ENCODE measurements at places on chromosomes 13 and 19.
A peak's percentile ranks its signal among the peaks of the same experiment; 100 is the strongest.

DNA sequence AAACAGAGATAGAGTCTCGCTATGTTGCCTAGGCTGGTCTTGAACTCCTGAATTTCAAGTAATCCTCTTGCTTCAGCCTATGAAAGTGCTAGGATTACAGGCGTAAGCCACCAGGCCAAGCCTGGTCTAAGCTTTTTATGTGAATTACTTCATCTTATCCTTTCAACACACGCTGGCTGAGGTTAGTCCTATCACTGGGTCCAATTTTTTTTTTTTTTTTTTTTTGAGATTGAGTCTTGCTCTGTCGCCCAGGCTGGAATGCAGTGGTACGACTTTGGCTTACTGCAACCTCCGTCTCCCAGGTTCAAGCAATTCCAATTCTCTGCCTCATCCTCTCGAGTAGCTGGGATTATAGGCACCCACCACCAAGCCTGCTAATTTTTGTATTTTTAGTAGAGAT lies 10.4 kb downstream of the MYO1F start:
- no peak for DNase-seq

GRCh38 chr13:113939129-113939943 lies 34.5 kb downstream of the C13orf46 start:
- DNase-seq = peak; percentile 71

GRCh38 chr19:48530066-48530720 lies 18.6 kb upstream of the LMTK3 start:
- DNase-seq = no peak

DNA sequence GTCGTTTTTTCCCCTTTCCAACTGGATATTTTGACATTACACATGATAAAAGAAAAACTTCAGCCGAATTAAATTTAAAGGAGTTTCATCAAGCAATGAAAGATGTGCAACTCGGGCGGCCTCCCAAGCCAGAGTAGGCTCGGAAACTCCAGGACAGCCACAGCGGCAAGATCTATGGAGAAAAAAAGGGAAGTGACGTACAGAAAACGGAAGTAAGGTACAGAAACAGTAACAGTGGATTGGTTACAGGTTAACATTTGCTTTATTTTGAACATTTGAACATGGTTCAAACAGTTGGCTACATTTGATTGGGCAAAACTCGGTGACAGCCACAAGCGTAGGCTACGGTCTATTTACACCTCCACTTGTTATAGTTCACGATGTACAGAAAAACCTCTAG lies 30.5 kb upstream of the FAM124A start:
- DNase-seq = no peak

DNA sequence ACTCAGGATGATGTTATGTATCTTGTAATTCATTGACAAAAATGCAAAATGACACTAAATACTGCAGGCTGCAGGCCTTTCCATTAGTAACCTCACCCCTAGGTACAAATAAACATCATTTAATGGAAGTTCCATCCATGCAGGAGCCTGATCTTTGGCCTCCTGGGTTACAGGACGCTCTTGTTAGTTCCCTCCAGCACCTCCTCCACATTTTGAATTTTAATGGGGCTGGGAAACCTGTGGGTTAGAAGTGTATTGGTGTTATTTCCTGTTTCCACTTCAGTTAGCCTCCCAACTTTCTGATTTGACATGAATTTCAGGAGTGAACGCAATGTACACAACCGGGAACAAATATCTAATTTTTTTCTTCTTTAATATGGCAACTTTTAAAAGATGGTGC lies 237.1 kb upstream of the ARGLU1 start:
- DNase-seq = no peak

GRCh38 chr13:112842931-112843391 lies 126.1 kb upstream of the MCF2L start:
- peak; percentile 56 for DNase-seq

DNA sequence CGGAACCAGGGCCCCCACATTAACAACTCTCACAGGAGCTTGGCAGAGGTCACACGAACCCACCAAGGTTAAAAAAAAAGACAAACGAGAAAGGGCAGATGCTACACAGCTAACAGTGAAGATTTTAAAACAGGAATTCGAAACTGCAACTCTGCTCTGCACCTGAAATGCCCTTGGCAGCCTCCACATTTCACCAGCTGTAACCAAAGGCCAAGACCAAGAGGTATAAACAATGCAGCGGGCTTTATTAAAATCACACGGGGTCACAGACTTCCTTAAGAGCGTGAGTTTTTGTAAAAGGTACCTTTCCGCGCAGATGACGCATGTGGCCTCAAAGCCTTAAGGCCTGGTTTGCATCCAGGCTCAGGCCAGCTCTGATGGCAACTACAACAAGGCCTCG lies 88.2 kb downstream of the STK24 start:
- DNase-seq = no peak

DNA sequence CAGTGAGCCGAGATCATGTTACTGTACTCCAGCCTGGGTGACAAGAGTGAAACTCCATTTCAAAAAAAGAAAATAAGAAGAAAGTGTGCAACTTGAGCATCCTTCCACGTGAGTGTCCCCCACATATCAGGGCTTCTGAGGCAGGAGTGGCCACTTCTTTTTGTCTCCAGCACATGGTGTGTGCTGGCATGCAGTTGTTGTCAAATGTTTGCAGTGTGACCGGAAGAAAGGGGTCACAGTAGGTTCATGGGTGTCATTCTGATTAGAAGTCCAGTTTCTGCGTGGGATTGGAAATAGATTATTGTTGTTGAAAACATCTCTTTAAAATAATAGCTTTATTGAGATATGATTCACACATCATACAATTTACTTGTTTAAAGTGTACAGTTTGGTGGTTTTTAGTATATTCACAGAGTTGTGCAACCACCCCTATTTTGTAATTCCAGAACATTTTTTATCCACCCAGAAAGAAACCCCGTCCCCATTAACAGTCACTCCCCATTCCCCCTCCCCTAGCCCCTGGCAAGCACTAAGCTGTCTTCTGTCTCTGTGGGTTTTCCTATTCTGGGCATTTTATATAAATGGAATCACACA lies 2.2 kb downstream of the CRTC1 start:
- DNase-seq = no peak

DNA sequence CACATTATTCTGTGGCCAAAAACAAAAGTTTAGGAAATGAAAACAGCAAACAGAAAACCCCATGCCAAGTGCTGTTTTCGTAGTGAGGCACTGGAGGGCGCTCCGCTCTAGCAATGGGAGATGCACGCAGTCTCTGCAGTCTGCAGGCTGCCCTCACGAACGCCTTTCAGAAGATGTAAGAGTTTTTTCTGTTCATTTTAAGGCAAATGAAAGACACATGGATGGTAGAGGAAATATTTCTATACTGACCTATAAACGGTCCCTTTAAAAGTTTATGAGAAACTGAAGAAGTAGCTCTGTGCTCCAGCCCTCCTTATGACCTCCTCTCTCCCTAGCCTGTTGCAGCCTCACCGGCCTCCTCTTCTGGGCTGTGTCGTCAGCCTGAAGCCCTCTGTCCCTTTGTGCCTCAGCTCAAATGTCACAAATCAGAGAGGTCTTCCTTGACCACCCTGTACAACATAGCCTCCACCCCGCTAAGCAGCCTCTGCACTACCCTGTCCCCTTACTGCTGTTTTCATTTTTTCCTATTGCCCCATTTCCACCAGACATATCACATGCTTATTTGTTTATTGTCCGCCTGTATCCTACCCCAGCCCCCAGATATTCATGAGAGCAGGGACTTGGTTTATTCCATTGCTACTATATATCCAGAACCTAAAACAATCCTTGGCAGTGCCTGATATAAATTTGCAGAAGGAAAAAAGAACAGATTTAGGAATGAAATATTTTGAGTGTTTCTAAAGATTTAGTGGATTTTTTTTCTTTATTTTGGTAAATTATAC lies 116.4 kb downstream of the TM9SF2 start:
- DNase-seq = no peak

DNA sequence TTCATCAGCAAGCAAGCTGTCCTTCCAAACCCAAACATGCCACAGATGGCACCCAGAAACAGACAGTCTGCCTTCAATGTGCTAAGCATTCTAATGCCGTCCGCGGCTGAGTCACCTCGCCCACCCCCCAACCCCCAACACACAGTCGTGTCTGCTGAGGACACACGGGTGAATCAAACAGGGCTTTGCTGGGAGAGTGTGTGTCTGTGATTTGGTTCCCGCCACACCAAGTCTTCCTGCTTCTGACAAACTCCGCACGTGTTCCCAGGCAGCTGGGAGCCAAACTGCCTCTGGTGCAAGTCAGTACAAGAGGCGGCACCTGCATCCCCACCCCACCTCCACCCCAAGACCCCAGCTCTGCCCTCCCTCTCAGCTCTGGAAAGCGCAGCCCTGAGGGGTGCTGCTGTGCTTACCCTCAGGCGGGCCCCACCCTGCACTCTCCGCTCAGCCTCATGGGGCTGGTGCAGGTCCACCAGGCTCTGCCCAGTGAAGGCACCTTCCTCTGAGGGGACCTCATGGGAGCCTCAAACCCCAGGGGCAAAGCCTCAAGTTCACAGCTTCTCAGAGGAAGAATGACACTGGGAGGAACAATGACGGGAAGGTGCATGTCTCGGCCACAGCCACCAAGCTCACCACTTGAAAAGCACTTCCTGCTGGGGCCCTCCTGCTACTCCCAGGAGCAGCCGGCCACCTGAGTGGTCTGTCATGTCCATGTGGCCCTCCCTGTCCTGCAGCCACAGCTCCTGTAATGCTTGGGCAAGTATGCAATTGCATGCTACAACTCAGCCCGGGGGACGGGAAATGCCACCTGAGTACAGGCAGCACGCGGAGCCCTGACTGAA lies 15.0 kb upstream of the SLC35E1 start:
- no peak for DNase-seq

GRCh38 chr13:108326309-108326708 lies 56.8 kb downstream of the TNFSF13B start:
- DNase-seq = no peak

- no peak for DNase-seq
These were observed 79.2 kb downstream of the SLAIN1 start for GRCh38 chr13:77776704-77777103.

DNA sequence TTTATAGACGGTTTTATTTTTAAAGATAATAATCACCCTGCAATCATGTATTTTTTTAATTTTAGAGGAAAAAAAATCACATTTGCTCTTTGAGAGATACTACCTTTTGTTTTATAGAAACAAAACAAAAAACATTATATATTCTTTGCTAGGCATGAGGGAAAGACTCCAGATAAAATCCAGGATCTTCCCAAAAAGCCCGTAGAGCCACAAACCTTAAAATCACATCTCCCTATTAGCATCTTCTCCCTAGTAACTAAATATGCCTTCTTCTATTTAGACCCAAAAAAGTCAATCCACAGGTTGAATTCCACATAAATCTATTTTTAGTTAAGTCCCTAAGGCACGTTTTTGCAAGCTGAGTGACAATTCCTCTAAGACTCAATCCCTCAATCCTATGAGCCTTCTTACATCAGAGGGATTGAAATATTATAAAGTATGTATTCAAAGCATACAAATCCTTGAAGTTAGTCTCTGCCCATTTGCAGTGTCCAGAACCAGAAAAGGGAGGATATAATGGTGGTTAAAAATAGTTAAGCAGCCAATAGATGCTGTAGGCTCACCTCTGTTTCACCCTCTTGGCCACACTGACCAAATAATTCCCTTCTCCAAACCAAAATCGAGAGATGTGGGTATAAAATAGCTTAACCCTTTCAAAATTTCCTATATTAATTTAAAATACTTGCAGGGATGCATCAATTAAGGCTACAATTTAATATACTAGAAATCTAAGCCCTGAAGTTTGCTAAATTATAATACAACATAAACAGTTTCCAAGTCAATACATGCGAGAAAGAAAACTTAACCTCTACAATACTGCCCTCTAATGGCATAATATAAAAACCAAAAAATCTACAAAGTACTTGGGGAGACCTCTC lies 64.0 kb downstream of the SERP2 start:
- DNase-seq = no peak

GRCh38 chr19:584240-585001 lies 5.3 kb upstream of the HCN2 start:
- DNase-seq = no peak

DNA sequence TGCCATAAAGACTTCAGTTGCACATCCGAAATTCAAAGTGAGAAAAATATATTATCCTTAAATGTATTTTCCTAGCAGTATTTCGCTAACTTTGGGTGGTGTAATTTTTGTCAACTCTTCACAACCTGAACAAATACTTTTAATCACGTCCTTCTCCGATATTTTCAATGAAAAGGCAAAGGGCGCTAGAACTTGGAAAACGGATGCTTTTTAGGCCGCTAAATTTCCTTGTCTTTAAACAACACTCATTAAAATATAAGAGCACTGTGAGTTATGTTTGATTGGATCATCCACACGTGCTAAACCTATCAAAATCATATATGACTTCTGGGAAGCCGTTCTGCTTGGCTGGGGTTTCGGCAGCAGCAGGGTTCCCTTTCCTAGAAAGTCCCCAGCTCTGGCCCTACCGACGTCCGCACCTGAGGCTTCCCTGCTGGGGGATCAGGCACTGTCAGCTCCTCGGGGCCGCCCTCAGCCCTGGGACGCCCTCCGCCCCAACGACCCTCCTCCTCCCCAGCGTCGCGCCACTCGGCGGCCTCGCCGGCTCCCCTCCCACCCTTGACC lies 462 bp upstream of the MPHOSPH8 start:
- DNase-seq = no peak

GRCh38 chr19:44707794-44708193 lies 8.8 kb downstream of the CEACAM16 start:
- DNase-seq = no peak

- DNase-seq = no peak
These were observed 105.5 kb downstream of the SHISA2 start for GRCh38 chr13:25946321-25946720.

GRCh38 chr13:33271759-33272158 lies 13.8 kb downstream of the STARD13 start:
- no peak for DNase-seq

DNA sequence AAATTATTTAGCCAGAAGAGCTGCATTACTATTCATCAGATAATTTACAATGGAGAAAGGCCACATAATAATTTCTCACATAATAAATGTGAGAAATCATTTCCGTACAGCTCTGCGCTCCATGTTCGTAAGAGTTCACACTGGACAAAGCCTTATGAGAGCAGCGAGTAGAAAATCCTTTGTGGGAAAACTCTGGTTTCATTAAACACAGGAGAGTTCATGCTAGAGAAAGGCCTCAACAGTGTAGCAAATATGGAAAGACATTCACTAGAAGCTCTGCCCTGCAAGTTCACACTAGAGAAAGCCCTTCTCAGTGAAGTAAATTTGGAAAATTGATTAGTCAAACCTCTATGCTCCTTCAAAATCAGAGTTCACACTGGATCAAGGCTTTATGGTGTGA lies 8.4 kb downstream of the ZNF776 start:
- DNase-seq = no peak

DNA sequence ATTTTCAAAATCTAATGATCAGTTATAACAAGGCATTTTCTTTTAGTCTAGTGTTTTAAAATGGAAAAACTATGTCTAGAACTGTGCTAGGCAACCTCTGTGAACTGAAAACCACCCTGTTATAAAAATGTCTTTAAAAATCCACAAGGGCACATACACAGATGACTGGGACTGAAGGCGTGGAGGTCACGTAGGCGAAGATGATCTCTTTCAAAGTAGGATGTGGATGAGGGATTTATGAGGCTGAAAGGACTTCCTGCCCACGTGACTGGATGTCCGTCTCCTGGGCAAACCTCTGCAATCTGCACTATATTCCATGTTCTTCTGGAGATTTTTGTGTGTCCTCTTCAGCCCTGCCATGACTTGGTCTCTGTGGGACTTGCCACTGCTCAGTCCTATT lies 84.2 kb upstream of the ZNF536 start:
- DNase-seq = no peak
